Activated CD4-positive, alpha-beta T cell treated with anti-CD3 and anti-CD28 coated beads for 36 hours (primary cell): ENCODE measurements at places on chromosomes 1 and 21. TPM values are rescaled to one million over a fixed set of nuclear protein-coding genes. Genes with fewer than 3 reads are reported as not detected.

CD48 gene
- total RNA-seq: 217 TPM

TNFSF18 gene
- not detected for total RNA-seq

DNA sequence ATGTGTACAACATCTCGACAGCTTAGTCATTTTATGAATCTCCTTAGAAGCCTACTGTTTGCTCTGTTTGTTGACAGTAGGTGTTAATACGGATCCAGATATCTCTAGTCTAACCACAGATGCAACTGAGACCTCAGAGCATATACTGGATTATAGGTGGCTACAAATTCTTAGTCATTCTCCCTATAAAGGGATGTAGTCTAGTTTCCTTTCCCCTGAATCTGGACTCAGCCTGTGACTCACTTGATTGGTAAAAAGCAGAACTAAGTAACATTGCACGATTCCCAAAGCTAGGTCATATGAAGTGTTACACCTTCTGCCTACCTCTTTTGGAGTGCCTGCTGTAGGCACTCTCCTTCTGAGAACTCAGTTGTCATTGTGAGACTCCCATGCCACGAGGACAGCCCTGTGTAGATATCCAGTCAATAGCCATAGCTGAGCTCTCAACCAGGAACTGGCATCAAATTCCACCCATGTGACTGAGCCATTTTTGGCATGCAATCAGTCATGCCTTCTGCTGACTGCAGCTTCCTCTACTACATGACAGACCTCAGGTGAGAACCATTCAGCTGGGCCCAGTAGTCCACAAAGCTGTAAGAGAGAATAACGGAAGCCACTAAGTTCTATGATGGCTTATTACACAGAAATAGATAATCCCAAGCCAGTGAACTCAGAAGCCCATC is 135.9 kb upstream of the CHRM3 start:
- no peak overlapping the region for H3K27ac ChIP-seq
- no peaks in the 10 kb centered on the region for H3K4me1 ChIP-seq
- H3K36me3 ChIP-seq: no peaks in the 10 kb centered on the region
- H3K27me3 ChIP-seq: no peaks in the 10 kb centered on the region

- H3K4me1 ChIP-seq: no peaks in the 10 kb centered on the region
- H3K4me3 ChIP-seq: no peak overlapping the region
- H3K27ac ChIP-seq: no peak overlapping the region
- no peak for DNase-seq
- no peaks in the 10 kb centered on the region for H3K36me3 ChIP-seq
Measured at GRCh38 chr1:240134596-240134995, 42.9 kb downstream of the FMN2 start.

CNR2 gene
- not detected for total RNA-seq

GJA9 gene
- not detected for total RNA-seq

- DNase-seq: no peak
- no peak overlapping the region for H3K4me3 ChIP-seq
- H3K27ac ChIP-seq: no peak overlapping the region
- H3K4me1 ChIP-seq: no peaks in the 10 kb centered on the region
Measured at GRCh38 chr1:2999571-2999970, 21.7 kb upstream of the ACTRT2 start.

G0S2 gene
- total RNA-seq: 22.8 TPM

DNA sequence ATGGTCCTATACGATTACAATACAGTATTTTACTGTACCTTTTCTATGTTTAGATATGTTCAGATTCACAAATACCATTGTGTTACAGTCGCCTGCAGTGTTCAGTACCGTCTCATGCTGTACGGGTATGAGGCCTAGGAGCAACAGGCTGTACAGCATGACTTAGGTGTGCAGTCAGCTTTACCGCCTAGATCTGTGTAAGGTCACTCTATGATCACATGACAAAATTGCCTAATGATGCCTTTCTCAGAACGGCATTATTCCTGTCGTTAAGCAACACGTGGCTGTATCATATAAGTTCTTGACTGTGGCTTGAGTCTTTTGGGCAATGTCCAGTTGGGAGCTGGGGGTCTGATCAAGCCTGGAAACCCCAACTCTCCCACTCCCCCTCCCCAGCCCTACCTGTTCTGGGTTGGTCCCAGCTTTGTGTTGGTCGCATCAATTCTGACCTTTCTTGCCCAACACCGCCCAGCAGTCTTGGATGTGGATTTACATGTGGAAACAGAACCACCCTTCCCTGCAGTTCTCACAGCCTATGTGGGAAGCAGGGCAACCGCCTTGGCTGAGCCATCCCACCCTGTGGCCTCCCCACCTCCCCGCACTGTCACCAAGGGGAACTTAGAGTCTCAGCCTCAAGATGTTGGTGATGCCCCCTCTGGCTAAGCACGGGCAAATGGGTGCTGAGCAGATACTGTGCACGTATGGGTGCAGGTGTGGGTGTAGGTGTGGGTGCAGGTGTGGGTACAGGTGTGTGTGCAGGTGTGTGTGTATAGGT is 80.2 kb upstream of the ACTL8 start:
- no peak for DNase-seq
- H3K36me3 ChIP-seq: no peaks in the 10 kb centered on the region
- H3K4me1 ChIP-seq: no peaks in the 10 kb centered on the region
- H3K27me3 ChIP-seq: no peaks in the 10 kb centered on the region

THAP3 gene
- 19.4 TPM for total RNA-seq
